Right hindlimb (tissue), 1 donor: ENCODE measurements at places on chromosomes 7 and 10.

GRCh38 chr7:81158189-81158588, 239.3 kb upstream of the SEMA3C start:
- DNase-seq = no peak

DNA sequence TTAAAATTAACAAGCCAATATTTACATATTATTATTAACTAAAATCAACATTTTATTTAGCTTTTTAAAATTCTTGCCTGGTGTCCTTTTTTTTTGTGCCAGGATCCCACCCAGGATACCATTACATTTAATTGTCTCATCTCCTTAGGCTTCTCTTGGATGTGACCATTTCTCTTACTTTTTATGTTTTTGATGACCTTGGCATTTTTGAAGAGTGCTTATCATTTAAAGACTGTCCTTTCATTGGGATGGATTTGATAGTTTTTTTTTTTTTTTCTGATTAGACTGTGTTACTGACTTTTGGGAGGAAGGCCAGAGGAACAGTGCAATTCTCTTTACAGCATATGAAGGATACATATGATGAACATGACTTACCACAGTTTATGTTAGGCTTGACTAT, 181.4 kb upstream of the SMIM30 start:
- DNase-seq = no peak

- no peak for DNase-seq
These were observed 342.5 kb downstream of the PTEN start for GRCh38 chr10:88205842-88206446.

- DNase-seq = peak; percentile 73
These were observed 75.1 kb downstream of the MAD1L1 start for GRCh38 chr7:2157473-2158279.

- no peak for DNase-seq
These were observed 98.3 kb upstream of the AGK start for GRCh38 chr7:141452911-141453310.
